ENCODE measurements at places on chromosomes 4 and X.
A peak's percentile ranks its signal among the peaks of the same experiment; 100 is the strongest.

GRCh38 chrX:149720021-149720689 lies 8.3 kb downstream of the MAGEA11 start:
- no peak for DNase-seq

DNA sequence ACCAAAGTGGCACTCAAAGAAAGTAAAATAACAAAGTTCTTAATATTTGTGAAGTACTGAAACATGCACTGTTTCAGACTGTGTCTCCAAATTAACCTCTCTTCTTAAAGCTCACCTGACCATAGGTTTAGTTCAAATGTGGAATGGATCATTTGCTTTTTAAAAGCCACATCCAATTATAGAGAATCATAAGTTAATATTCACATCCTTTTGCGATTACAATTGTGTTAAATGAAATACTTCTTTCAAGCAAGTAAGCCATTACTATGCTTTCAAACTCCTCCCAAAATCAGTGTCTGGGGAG lies 95.3 kb upstream of the PTPN13 start:
- no peak for DNase-seq

DNA sequence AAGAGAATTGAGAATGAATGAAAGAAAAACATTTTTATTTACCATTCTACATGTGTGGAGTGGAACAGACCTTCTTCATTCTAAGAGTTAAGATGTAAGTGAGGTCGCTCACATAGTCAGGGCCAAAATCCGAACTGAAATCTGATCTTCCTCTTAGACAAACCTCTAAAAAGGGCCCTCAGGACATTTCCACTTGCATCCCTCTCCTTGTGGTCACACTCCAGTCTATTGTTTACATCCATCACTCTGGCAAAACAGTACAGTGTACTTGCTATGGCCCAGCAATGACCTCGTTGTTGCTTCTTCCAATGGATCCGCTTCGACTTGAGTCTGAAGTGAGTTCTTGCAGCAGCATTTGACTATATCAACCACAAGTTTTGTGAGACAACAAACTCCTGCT lies 54.2 kb downstream of the MOSPD2 start:
- no peak for DNase-seq

- DNase-seq: no peak
Measured at GRCh38 chr4:16213121-16213520, 13.2 kb downstream of the TAPT1 start.

GRCh38 chrX:47248576-47248975 lies 15.8 kb downstream of the USP11 start:
- DNase-seq: no peak

GRCh38 chr4:104772849-104773248 lies 278.2 kb upstream of the CXXC4 start:
- DNase-seq: no peak

- peak; percentile 74 for DNase-seq
Measured at GRCh38 chr4:2799224-2799911, 6.5 kb downstream of the SH3BP2 start.

- no peak for DNase-seq
Measured at GRCh38 chrX:30027636-30028035, 187.7 kb upstream of the MAGEB2 start.

GRCh38 chrX:101163166-101163565 lies 56.4 kb upstream of the DRP2 start:
- DNase-seq: no peak

GRCh38 chr4:108263057-108263456 lies 94.3 kb upstream of the LEF1 start:
- no peak for DNase-seq

DNA sequence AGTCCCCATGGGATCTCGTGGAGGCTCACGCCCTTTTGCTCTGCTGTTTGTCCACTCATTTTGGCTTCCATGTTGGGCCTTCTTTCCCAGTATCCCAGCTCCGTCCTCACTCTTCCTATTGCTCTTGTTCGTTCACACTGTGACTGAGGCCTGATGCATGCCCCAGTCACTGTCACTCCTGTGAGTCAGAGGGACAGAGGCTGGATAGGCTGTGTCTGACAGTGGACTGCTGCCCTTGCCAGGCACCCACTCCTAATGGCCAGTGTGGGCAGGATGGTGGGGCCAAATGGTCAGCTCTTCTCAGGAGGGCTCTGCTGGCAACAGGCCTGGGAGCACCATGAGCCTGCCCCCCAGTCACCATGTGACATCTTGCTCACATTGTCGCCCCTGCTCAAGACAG lies 40.0 kb downstream of the HADH start:
- no peak for DNase-seq

- DNase-seq: no peak
Measured at GRCh38 chr4:106329041-106329618, 12.8 kb downstream of the AIMP1 start.

DNA sequence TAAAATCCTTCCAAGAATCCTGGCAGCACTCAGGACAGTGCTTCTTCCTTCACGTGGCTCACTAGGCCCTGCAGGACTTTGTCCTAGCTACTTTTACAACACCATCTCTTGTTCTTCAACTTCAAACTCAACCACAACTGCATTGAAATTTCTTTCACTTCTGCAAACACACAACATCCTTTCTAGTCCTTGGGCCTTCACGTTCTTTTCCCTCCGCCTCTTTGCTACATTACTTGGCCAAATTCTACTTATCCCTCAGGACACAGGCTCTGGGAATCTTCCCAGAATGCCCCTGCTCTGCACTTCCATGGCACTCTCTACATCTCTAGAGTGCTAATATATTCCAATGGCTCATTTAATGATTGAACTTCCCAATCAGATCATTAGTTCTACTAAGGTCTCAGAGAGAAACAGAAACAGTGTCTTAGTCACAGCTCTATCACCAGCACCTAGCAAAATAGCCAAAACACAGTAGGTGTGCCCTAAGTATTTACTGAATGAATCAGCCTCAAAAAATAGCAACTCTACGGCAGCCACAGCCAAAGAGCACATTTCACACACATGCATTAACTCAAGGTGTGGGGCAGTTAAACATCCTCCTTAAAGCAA lies 73.3 kb downstream of the MANBA start:
- no peak for DNase-seq

DNA sequence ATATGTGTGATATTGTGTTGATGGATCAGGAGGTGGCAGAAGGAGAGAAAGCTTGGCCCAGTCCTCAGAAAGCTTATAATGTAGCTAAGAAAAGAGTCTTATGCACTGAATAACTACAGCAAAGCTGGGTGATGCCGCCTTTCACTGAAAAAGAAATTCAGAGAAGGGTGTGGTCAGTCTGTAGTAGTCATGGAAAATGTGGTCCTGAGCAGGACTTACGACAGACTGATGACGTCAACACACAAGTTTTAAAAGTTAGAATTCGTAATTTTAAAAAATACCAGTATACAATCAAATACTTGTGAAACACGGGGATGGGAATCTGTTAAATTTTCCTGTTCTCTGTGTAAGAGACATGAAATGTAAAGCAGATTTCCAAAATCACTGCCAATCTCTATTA lies 87.0 kb upstream of the RAPGEF2 start:
- DNase-seq: no peak

DNA sequence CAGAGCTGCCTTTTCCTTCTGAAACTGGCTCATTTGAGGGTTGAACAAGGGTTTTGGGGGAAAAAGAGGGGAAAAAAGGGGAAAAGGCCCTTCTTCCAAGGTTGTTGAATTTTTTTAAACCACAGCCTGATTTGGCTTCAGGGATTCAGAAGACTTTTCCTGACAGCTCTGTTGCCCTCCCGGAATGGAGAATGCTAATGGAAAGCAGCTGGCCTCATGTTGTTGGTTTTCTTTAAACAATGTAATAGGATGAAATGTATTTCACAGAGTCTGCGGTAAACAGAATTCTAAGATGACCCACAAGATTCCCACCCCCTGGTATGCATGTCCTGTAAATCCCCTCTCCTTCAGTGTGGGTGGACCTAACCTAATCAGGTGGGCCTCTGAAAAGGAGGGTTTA lies 3.3 kb upstream of the KIAA1210 start:
- no peak for DNase-seq

GRCh38 chrX:66638591-66639500 lies at the start of gene EDA2R:
EDA2R (minus strand) TSS chrX:66639078; CDS start chrX:66616020, 23,058 bp downstream.
- DNase-seq: no peak

- no peak for DNase-seq
Measured at GRCh38 chr4:52983563-52984303, 121.6 kb downstream of the RASL11B start.

GRCh38 chr4:108264693-108265092 lies 96.0 kb upstream of the LEF1 start:
- no peak for DNase-seq

DNA sequence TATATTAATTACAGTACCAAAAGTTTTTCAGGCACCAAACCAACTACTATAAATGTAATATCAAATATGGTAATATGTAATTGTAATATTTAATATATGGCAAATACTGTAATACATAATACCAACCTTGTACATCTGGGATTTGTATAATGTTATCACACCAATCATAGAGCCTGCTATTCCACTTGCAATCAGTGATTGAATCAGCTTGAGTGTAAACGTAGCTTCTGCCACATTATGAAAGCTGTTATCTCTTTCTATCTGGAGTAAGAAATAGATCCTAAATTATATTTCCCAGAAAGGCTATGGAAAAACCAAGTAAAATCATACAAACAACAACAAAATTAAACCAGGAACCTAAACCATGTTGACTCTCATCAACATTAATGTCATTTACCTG lies 24.7 kb upstream of the NEUROG2 start:
- no peak for DNase-seq

DNA sequence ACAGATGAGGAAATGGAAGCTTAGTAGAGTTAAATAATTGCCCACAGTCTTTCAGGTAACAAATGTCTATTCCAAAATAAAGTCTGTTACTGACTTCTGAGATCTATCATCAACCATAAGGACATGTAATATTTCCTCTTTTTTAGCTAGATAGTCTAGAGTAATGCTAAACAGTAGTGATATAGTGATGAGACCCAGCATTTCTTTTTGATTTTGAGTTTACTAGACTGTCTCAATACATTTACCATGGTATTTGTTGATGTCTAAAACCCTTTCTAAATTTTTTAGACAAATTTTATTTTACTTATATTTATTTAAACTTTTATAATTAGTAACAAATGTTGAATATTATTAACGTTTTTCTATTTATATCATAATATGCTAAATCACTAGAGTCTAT lies 465.1 kb upstream of the SLIT2 start:
- no peak for DNase-seq

DNA sequence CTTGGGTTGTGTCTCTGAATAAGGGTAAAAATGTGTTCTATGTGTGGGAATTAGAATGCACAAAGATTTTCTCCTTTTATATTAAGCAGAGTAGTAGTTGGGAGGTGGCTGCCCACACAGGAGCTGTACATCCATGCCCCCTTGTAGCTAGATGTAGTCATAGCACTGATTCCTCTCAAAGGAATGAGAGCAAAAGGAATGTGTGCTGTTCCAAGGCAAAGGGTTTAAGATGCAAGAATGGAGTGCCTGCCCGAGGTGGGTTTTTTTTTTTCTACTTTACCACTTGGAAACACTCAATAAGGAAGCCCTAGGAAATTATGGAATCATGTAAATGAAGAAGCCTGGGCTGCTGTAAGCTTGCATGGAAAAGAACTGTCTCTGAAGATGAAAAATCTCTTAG lies 2183.2 kb upstream of the AGA start:
- no peak for DNase-seq

DNA sequence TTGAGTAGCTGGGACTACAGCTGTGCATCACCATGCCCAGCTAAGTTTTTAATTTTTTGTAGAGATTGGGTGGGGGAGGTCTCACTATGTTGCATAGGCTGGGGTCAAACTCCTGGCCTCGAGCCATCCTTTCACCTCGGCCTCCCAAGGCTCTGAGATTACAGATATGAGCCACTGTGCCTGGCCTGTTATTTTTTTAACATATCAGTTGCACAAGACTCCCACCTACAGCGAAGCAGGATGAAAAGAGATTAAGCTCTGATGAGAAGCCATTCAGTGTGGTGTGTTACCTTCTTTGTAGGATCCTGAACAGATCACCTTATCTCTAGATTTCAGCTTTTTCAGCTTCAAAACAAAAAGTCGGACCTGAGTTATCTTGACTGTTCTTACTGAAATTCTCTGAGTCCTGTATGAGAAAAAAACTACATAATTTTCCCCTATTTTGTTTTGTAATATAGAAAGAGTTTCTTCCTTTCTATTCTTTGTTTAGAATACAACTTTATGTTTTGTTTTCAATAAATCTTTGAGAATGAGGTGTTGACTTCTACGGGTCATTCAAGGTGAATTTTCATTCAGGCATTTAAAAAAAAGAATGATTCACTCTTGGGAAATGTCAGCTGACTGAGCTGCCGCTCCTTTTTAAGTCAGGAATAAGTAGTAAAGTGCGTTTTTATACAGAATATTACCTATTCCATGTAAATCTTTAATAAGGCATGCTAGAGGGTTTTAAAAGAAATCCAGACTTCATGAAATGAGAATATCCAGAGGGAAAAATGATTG lies 134.6 kb downstream of the ARSF start:
- no peak for DNase-seq

Measured in Right ventricle myocardium inferior (tissue), 1 donor.